Esophagus mucosa (tissue), 1 donor: ENCODE measurements at places on chromosomes 2 and 18. TPM values are rescaled to one million over a fixed set of nuclear protein-coding genes. Genes with fewer than 3 reads are reported as not detected.
A peak's percentile ranks its signal among the peaks of the same experiment; 100 is the strongest.

DNA sequence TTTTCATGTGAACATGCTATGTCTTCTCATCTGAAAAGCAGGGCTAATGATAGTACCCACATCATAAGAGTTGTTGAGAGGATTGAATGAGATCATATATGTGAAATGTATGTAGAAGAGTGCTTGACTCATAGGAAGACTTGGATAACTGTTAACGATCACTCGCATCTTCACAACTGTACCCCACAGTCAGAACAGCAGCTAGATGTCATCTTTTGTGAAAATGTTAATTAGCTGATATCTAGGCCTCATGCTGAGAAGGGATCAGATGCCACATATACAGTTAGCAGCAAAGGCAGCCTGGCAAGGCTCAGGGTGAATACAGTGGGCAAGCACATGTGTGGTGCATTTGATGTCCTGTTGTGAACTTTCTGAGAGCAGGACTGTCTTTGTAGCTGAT lies 24.2 kb downstream of the MAP3K20 start:
- no peak for ATAC-seq

- ATAC-seq, result no peak
Measured at GRCh38 chr18:69123421-69123820, 277.3 kb upstream of the DOK6 start.

DNA sequence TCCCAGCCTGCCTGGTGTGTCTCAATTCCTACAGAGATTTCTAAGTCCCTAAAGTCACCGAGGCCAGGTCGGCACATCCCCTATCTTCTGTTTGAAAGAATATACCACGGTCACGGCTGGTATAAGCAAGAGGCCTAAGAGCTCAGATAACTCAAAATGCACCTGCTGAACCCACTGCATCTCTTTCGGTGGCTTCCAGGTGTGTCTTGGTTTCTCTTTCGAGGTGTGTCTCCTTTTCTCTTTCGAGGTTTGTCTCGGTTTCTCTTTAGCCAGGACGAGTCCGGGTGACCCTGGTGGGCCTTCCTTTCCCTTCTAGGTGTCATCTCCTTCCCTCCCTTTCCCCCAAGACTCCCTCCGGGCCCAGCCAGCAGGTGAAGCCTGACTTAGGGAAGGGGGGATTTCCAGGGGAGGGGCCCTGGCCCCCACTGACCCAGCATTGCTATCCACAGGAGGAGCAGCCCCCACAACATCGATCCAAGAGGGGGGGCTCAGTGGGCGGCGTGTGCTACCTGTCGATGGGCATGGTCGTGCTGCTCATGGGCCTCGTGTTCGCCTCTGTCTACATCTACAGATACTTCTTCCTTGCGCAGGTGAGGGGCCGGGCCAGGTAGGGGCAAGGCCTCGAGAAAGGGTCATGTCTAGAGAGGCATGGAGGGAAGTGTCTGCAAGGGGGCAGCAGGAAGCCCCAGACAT lies 8.4 kb downstream of the ITM2C start:
- ATAC-seq, result no peak

GRCh38 chr2:226995625-226996041 lies 159.8 kb downstream of the RHBDD1 start:
- peak; percentile 36 for ATAC-seq

DNA sequence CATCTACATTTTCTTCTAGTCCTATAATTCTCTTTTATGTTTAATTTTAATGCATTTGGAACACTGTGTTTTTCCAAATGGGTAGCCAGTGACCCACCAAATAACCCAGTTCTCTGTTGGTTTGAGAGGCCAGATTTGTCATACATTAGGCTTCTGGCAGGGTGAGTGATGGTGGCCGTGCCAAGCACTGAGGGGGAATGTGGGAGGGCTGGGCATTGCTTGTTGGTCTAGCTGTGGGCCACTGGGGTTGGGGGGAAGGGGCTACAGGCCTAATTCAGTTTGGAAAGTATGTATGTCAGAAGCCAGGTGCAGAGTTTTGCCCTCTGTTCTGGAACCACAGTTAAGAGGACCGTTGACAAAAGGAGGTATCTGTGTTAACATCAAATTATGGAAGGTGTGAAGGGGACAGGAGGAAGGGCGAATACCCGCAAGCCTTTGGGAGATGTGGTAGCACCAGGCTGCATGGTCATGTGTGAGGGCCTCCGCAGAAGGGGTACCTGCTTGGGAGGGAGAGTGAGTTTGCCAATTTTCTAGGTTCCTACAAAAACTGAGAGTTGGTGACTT lies 38.1 kb upstream of the SCLY start:
- ATAC-seq, result no peak

DNA sequence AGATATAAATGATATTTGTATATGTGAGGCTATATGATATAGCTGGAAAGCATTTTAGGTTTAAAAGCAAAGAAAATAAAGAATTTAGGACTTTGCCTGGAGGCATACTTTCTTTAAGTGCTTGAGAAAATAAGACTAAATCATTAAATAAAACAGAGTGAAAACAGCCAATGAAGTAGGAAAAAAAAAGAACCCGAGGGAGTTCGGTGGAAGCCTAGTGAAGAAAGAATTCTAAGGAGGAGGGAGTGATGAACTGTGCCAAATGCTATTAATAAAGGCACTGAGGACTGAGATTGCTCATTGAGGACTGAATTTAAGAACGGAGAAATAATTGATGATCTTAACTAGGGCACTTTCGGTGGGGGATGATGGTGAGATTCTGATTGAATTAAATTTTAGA lies 573.5 kb downstream of the DSC3 start:
- no peak for ATAC-seq

- ATAC-seq, result no peak
Measured at GRCh38 chr2:55843994-55844345, 79.6 kb downstream of the EFEMP1 start.

- ATAC-seq, result no peak
Measured at GRCh38 chr2:39524061-39524460, 87.0 kb upstream of the MAP4K3 start.

- no peak for ATAC-seq
Measured at GRCh38 chr2:68934021-68934420, 18.7 kb downstream of the GKN2 start.

DNA sequence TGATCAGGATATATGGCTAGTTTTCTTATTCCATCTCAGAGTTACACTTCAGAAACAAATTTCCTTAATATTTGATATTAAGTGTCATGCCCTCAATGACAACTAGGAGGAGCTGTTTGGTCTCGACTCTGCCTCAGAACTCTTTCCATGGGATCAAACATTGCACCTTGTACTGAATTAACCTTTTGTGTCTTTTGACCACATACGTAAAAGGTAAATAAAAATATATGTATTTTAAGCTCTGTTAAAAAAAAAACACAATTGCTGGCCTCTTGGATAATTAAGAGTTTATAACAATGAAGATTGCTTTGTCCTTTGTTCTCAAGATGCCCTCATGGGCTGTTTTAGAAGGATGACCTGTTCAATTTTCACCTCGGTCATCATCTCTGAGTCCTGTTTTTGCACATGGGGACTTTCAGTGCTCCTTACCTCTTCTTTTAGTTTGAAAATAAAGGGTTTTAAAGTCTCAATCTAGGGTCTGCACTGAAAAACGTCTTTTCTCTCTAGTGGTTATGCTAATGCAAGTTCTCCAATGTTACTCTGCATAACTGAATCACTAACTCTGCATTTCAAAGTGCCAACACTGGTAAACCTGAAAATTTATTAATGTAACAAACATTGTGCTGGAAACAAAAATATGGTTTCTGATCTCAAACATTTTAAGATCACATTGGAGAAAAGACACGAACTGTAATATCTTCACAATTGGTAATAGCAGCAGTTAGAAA lies 18.8 kb upstream of the FN1 start:
- ATAC-seq, result peak; percentile 43

DNA sequence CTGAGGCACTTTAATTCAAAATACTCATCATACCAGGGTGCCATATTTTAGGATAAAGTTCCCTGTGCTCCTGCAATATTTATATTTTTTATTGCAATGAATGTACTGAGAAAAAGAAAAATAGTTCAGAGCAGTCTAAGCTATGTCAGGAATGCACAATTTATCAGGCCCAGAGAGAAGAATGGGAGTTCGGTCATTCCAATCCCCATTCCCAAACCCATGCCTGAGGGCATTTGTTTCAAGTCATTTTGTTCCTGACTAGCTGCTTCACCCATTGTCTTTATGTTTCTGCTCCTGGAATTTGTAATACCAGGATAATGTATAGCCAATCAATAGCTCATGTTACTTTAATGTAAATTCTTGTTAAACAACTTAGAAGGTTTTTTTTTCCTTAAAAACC lies 24.4 kb upstream of the FTCDNL1 start:
- ATAC-seq, result no peak

DNA sequence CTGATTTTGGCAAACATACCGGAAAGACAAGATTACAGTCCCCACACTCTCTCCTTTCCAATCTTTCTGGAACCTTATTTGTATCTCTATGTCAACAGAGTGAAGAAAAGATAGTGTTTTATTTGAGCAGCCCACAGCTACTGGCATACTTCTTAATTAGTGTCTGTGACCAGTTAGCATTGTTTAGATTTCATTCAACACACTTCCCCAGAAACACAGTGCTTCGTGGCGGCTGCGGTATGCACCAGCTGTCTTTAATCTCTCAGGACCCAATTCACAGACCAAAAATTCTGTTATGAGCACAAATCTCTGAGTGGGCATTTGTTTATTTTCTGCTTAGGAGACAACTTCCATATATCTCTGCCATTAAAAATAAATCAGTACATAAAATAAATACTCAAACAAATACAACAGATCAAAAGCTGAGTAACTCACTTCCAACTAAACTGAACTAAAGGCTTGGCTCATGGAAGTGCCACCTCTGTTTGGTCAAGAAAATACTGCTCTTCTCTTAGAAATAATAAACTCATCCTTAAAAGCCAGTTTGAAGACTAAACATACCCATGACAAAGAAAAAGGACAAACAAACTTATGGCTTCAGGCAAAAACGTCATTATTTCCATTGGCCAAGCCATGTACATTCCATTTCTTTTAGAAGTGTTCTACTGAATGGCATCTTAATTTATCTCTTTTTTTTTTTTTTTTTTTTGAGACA lies 392.4 kb downstream of the TXNL1 start:
- ATAC-seq, result no peak

GRCh38 chr2:188898261-188898660 lies 75.9 kb upstream of the COL3A1 start:
- no peak for ATAC-seq

DNA sequence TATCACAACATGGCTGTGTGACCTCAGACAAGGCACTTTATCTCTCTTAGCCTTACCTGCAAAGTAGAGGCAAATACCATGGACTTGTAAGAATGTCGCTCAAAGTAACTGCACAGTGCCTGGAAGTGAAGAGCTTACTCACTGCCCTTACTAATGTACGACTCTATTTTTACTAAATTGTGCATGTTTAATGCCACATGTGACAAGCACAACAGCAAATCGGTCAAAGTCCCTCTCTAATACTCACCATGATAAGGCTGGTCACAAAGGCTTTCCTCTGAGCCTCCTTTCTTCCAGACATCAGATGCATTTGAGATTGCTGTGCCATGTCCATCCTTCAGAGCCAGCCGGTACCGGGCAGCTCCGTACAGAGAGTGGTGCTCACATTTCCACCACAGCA lies 100.4 kb upstream of the CD302 start:
- ATAC-seq, result no peak

- peak; percentile 64 for ATAC-seq
Measured at GRCh38 chr2:26401739-26402541, at the start of gene DRC1. Gene DRC1 (plus strand): TSS chr2:26401920. CDS start chr2:26401990, 70 bp downstream.

DNA sequence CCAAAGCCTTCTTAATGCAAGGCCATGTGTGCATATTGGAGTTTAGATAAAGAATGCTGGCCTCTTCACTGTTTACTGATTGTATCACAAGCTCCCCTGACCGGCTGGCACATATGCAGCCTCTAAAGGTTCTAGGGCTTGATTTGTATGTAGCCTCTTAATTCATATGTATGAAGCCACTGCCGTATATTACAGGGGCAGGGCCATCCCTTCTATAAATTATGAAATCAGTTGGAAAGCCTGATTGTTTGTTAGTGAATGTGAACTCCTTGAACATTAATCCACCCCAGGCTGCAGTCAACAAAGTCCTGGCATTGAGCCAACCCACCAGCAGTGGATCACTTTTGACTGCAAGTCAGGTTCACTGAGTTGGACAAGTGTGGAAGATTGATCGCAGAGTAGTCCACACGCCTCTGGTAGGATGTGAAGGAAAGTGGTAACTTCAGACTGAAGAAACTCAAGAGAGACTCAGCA lies 61.6 kb upstream of the PARD3B start:
- ATAC-seq, result no peak

DNA sequence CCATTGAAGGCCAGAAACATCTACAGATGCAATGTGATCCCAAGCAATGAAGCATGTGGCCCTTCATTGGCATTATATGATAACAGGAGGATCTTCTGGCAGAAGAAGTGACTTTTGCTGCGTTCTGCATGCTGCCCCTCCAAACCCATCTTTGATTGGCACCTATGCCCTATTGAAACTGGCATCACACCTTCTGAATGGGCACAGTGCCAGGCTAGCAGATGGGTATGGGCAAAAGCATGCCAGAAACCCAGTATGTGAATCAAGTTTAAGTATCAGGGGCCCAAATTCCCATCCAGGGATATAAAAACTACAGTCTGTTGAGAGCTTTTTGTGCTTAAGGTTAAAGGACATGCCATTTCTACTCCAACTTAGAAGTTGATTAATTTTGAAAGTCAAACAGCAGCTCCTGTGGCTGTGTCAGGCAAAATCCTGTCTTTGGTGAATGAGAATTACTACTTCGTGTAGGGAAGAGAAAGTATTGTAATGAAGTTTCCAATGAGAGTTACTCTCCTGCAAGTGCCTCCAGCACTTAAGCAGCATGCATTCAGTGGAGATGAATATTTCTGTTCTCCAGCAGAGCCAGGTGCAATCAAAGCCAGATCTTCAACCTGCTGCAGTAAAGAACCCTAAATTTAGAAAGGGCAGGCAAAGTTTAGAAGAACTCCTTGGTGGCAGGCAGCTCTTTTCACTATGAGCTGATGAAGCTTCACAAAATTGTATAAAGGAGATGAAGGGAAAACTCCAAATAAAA lies 8.6 kb downstream of the VRK2 start:
- ATAC-seq, result no peak

DNA sequence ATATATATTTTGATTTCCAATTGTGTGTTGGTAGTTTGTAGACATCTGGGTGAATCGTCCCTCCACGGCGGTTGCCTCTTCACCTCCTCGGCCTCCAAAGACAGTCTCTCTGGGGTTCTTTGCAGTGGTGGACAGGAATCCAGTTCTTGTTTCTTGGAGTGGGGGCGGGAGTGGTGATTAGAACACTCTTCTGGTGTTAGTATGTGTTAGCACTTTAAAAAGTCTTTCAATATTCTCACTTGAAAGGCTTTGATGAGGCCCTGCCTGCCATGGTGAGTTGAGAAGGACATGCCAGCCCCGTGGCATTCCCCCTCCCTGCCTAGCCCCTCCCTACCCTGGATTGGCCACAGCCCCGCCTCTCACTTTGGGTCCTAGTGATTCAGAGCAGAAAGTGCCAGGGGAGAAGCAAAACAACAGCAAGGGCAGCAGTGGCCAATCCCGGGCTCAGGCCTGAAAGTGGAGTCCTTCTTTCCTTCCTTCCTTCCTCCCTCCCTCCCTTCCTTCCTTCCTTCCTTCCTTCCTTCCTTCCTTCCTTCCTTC lies 316.8 kb upstream of the HS6ST1 start:
- ATAC-seq, result no peak

Gene TET3
- total RNA-seq, result 18.8 TPM

Gene ZBTB7C
- total RNA-seq, result 28.8 TPM

Gene TSPYL6
- total RNA-seq, result not detected

Gene AKAIN1
- total RNA-seq, result not detected

Gene FIGN
- 1.0 TPM for total RNA-seq

Gene MYCN
- total RNA-seq, result 0.20 TPM

Gene CFAP221
- not detected for total RNA-seq
